ENCODE measurements at places on chromosomes 2 and 18. TPM values are rescaled to one million over a fixed set of nuclear protein-coding genes. Genes with fewer than 3 reads are reported as not detected.

PLGLB1 gene
- 1.4 TPM for total RNA-seq

C2orf66 gene
- total RNA-seq = not detected

REEP1 gene
- total RNA-seq = 23.6 TPM

CRYBA2 gene
- not detected for total RNA-seq

LHCGR gene
- total RNA-seq = 0.11 TPM

TBR1 gene
- not detected for total RNA-seq

CD8B2 gene
- not detected for total RNA-seq
